ENCODE measurements at places on chromosomes 4 and X.

- DNase-seq, result no peak
Observed at GRCh38 chrX:149829751-149830191, 48.0 kb downstream of the MAGEA9 start.

- no peak for DNase-seq
Observed at GRCh38 chrX:13763489-13763888, 28.9 kb downstream of the OFD1 start.

- no peak for DNase-seq
Observed at GRCh38 chrX:154529206-154529612, 13.2 kb upstream of the FAM3A start.

DNA sequence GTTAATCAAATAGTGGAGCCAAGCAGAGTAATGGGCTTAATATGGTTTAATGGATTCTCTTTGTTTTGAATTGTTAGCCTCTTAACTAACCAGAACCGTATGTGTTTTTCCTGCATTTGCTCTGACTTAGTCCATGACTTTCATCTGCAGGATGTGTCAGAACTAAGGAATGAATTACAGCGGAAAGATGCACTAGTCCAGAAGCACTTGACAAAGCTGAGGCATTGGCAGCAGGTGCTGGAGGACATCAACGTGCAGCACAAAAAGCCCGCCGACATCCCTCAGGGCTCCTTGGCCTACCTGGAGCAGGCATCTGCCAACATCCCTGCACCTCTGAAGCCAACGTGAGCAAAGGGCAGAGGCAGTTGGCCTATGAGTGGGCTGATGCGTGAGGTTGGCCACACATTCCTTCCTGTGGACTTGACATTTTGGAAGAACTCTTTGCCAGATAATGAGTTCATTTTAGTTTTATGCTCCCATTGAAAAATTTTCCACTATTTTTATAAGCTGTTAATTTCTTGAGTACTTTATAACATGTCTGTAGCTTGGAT, 9.1 kb downstream of the MED28 start:
- no peak for DNase-seq

DNA sequence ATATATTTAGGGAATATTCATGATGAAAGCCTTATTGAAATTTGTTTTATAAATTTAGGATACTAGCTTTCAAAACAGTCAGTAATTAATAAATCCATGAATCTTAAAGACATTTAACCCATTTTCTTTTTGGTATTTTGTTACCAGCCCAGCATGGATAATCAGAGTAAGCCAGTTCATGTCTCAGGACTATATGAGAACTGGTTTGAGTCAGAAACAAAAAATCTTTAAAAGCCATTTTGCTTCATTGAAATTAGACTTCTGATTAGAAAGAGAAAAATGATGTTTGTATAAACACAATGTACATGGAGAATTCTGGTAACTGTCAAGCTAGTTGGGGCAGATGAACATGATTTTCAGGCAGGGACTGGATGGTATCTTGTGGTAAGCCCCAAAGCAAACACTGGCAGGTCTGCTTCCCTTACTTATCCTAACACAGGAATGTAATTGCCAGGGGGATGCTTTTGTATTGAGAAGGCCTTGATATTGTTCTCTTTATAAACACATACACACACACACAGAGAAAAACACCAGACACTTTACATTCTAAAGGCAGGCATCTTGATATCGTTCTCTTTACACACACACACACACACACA, 9.4 kb downstream of the ARHGAP10 start:
- DNase-seq, result no peak

GRCh38 chr4:25771672-25772071, 91.1 kb downstream of the SEL1L3 start:
- DNase-seq, result no peak

DNA sequence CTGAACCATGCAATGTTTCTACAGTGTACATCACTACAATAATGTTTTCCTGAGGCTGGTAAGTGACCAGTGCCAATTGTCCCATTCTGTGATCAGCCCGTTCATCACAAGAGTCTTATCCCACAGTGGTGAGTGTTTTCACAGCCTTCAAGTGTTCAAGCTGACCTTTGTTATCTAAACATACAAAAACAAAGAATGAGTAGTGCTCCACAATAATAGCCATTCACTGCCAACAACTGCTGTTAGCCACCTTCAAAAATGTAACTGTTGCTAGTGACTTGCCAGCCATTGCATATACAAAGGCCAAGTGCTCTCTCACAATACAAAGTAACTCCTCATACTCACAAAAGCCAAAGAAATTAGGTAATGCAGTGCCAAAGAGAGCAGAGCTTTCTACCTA, 1084.1 kb downstream of the FAM133A start:
- no peak for DNase-seq

DNA sequence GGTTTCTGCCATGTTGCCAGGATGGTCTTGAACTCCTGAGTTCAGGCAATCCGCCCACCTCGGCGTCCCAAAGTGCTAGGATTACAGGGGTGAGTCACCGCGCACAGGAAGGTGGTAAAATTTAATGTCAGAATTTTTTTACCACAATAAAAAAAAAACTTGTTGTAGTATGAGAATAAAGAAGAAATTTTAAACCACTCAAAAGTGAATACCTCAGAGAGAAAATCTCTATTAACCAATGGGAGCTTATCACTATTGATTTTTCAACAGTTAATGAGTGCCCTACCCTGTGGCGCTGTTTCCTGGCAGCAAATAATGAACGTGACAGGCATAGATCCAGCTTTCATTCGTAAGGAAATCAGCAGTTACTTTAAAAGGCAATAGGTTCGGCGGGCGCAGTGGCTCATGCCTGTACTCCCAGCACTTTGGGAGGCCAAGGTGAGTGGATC, 32.7 kb upstream of the SLC25A4 start:
- DNase-seq, result no peak

DNA sequence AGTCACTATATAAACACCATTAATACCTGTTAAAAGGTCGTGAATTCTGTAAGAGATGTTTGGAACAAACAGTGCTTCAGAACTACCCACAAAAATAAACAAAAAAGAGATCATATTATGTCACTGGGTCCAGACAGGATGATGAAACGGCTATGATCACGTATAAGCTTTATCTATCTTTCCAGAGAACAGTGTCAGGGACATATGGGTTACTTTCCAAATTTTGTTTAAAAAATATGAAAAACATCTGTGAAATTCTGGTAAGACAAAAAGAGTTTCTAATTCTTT, 90.0 kb downstream of the SORBS2 start:
- DNase-seq, result no peak

GRCh38 chrX:11567528-11568220, 98.0 kb downstream of the ARHGAP6 start:
- no peak for DNase-seq

GRCh38 chr4:14125375-14126129, 498.0 kb upstream of the BOD1L1 start:
- DNase-seq, result no peak

DNA sequence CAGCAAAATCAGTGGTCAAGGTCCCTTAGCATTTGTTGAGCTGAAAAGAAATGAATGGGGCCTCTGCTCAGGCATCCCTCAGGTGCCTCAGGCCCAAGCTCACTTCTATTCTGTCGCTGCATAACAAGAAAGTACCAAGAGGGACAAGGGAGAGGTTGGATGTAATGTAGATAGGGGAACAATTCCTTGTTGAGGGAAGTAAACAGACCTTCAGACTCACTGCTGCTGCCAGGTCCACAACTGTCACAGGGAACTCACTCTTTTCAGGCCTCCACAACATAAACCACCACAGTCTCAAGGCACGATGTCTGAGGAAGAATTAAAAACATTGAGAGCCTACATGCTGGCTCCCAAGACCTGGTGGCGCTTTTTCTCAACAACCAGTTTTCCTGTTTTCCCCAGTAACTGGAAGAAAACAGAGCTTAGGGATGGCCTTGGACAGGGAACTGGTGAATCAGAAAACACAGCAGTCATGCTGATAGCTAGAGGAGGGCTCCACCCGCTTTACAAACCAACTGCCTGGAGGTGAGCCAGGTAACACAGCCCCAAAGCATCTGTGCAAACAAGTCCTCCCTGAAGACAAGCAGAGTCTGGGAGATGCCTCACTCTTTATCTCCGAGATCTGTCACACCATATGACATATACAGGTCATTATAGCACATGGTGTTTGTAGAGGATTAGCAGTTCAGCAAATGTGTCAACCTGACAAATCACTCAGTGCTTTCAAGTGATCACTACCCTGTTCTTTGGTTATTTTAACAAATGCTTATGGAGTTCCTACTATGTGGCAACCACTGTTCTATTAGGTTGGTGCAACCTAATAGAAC, 14.3 kb upstream of the AWAT1 start:
- peak; percentile 30 for DNase-seq

DNA sequence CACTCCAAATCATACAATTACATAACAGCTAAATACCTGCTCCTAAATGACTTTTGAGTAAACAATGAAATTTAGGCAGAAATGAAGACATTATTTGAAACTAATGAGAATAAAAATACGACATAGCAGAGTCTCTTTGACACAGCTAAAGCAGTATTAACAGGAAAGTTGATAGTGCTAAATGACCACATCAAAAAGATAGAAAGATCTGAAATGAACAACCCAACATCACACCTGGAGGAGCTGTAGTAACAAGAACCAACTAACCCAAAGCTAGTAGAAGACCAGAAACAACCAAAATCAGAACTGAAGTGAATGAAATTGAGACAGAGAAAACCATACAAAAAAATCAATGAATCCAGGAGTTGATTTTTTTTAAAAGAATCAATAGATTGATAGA, 257.8 kb downstream of the ARAP2 start:
- no peak for DNase-seq

Measured in left colon (tissue), 2 donors.